ENCODE measurements at places on chromosomes 2 and 18.
A peak's percentile ranks its signal among the peaks of the same experiment; 100 is the strongest.

- DNase-seq: no peak
Observed at GRCh38 chr2:96113367-96113677, 3.0 kb downstream of the ADRA2B start.

DNA sequence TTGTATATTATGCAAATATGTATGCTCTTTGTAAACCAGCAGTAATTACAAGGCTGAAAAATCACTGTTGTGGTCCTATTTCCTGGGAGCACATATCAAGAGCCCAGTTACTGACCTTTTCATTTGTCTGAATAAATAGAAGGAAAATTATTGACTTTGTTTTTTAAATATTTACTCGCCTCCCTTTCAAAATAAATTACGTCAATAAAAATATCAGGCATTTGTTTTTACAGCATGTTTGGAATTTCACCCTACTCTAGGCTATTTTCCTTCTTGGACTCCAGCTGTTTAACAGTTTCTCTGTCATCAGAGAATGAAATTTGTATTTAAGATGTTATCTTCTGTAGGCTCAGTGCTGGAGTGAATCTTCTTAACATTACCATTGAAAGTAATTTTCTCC, 59.9 kb upstream of the LRATD1 start:
- DNase-seq: no peak

DNA sequence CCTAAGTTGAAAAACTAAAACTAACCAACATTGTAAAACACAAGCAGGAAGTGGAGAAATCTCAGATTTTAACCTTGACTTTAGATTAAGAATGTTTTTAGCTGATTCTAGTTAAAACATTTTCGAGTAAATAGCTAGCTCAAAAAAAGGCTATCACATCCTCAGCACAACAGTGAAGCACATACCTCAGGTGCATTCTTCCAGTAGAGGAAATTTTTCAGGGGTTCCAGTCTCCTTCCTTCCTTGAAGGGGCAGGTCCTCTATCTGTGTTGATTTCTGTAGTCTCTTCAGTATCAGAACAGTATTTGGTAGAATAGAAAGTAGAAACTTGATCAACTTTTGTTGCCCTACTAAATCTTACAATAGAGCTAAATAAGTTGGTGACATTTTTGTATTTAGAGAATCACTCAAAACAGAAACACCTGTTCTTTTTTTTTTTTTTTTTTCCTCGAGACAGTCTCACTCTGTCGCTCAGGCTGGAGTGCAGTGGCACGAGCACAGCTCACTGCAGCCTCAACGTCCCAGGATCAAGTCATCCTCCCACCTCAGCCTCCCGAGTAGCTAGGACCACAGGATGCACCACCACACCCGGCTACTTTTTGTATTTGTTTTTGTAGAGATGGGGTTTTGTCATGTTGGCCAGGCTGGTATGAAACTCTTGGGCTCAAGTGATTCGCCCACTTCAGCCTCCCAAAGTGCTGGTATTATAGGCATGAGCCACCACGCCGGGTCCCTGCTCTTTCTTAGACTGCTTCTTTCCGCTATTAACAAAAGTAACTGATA, 6.9 kb upstream of the GPR155 start:
- DNase-seq: no peak

DNA sequence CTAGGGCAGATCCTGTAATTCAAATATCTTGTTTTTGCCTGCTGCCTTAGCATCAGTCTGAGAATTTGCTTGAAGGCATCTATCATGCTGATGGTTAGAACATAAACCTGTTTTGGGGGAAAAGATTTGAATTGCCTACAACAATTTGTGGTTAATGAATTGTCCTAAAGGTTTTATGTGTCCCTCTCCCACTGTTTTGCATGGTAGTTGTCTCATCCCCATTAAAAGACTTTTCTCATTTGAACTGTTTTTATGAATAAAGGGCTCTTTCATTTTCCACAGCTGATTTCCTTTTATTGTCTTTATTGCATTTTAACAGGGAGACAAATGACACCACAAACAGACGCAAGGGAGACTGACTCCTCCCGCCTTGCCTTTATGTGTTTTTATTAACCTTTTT, 275.6 kb downstream of the PIK3C3 start:
- DNase-seq: no peak

DNA sequence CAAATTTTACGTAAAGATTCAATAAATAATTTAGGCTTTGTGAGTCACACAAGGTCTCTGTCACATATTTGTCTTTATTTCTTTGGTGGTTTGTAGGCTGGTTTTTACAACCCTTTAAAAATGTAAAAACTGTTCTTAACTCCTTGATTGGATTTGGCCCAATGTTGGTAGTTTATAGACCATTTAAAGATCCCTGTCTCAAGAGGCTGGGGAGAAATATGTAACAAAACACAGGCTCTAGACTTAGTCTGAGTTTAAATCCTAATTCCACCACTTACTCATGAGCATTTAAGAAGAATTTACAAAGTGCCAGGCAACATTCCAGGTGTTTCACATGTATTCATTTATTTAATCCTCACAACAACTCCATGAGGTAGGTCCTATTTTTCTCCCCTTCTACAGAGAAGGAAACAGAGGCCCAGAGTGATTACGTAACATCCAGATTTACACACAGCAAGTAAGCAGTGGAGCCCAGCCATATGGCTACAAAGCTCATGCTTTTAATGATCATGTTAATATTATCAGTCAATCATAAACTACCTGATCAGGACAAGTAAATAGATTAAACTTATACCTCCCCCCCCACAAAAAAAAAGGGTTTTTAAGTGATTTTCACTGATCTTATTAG, 416.6 kb upstream of the ACVR2A start:
- DNase-seq: no peak

- DNase-seq: no peak
Observed at GRCh38 chr18:78192054-78192453, 787.6 kb upstream of the SALL3 start.

DNA sequence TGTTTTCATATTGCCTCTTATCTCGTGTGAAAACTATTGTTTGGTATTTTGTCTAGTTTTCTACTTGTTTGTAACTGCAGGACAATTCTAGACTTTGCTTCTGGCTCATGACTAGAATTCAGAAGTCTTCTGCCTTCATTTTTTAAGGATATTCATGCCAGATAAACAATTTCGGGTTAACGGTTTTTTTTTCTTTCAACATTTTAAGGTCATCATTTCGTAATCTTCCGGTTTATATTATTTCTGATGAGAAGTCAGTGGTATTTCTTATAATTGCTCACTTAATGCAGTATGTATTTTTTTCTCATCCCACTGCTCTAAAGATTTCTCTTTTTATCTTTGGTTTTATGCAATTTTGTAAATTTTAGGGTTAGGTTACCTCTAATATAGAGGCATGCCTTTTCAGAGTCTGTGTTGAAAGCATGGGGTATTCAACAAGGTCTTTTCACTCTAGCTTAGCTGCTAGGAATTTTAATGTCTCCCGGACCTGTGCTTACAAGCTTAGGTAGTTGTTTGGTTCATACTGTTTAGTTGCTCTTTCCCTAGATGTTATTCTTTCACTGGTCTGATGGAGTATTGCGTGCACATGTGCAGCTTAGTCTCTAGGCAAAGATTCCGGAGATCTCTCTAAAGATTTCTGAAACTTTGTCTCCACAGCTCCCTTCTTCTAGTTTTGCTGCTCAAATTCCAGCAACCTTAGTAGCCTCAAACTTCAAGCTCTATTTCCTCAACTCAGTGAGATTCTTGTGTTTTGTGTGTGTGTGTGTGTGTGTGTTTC, 198.1 kb downstream of the MCFD2 start:
- no peak for DNase-seq

DNA sequence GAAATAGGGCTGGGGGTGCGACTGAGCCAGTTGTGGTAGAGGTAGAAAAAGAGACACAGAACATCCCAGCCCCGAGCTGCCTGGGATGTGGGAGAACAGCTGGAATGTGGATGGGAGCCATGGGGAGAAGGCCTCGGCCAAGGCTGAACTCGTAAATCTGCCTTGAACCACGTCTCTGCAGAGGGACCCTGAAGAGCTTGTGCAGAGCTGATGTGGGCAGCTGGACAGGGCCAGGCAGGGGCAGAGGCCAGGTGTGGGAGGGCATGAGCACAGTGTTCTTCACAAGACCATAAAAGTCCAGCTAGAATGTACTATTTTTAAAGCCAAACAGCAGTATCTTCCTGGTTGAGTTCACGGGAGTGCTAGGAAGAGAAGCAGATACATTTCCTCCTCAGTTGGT, 5.7 kb downstream of the TCF23 start:
- DNase-seq: no peak

- no peak for DNase-seq
Observed at GRCh38 chr18:36546876-36547275, 249.4 kb downstream of the FHOD3 start.

DNA sequence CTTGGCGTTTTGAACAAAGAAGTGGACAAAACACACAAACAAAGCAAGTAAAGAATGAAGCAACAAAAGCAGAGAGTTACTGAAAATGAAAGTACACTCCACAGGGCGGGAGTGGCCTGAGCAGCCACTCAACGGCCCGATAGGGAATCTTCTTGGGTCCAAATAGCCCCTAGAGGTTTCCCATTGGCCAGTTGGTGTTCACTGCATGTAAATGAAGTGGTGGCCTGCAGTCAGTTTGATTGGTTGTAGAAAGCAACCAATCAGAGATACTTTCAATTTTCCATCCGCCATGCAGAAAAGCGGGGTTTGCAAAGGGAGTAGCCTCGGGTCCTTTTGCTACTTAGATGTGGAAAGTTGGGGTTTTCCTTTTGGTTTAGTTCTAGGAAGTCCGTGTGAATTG, 31.6 kb downstream of the CYBRD1 start:
- no peak for DNase-seq

- peak; percentile 23 for DNase-seq
Observed at GRCh38 chr2:231926180-231926741, at the start of gene NPPC. Gene NPPC, minus strand, starts transcription at chr2:231926396. Its CDS starts 147 bp downstream, at chr2:231926249.

Data from activated T-helper 1 cell treated with anti-CD3 and anti-CD28 coated beads, Interleukin-2, amount 50 U/mL, for 16 hours (primary cell).